ENCODE measurements at places on chromosomes 2 and 18.

DNA sequence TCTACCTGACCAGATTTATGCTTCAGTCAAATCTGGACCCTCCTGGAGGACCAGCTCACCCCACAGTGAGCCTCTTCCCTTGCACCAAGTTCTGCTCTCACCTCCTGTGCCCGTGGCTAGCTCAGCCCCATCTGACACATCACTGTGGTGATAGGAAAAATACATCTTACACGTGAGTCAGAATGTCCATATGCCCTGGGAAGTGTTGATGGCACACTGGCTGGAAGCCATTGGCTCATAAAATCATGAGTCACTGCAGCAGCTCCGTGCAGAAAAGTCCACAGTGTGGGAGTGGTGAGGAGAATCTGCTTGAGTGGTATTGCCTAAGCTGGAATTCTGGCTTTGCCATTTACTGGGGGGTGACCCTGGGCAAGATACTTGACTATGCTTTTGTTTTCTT lies 42.6 kb upstream of the RAPGEF4 start:
- peak; percentile 70 for DNase-seq

- DNase-seq, result no peak
These were observed 233.1 kb upstream of the MEX3C start for GRCh38 chr18:51430538-51430937.

- DNase-seq, result no peak
These were observed 26.2 kb downstream of the TFPI start for GRCh38 chr2:187528042-187528441.

DNA sequence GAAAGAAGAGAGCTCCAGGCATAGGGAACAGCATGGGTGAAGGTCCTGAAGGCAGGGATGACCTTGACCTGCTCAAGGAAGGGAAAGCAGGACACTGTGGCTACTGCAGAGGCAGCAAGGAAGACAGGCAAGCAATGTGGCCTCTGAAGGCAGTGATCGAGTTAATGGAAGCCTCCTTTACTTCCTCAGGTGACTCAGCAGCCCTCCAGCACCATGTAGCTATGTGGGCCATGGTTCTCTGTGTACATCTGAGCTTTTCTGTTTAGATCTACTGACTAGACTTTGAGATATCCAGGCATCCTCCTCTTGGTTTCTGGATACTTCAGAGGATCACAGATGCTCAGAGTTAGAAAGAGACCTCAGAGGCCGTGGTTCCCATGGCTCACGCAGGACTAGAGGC lies 107.3 kb upstream of the PID1 start:
- no peak for DNase-seq

GRCh38 chr2:177897278-177897677 lies 175.3 kb downstream of the PDE11A start:
- no peak for DNase-seq

- no peak for DNase-seq
These were observed 127.6 kb downstream of the DYM start for GRCh38 chr18:49332706-49333406.

DNA sequence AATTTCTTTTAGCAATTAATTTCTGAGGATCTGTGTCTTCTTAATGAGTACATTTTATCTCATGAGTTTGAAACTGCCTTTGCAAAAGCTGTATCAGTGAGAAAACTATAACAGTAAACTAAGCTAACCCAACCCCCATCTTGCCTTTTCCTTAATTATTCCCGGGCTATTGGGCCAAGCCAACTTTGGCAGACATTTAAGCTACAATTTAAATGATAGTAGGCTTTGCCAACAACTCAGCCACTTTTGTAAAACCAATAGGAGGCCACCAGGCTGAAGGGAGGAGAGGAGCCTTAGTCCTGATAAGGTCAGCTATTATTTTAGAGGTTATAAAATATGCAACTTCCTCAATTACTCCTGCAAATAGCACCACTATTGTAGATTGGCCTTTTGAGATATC lies 218.0 kb upstream of the KCNJ3 start:
- DNase-seq, result no peak

- no peak for DNase-seq
These were observed 463.5 kb downstream of the MTX2 start for GRCh38 chr2:176732780-176733179.

GRCh38 chr2:102359527-102359926 lies 3.9 kb downstream of the IL18R1 start:
- no peak for DNase-seq

- no peak for DNase-seq
These were observed 85.8 kb upstream of the FAM237A start for GRCh38 chr2:206556357-206556949.

GRCh38 chr2:163736433-163737189 lies 803 bp upstream of the FIGN start:
- peak; percentile 31 for DNase-seq

DNA sequence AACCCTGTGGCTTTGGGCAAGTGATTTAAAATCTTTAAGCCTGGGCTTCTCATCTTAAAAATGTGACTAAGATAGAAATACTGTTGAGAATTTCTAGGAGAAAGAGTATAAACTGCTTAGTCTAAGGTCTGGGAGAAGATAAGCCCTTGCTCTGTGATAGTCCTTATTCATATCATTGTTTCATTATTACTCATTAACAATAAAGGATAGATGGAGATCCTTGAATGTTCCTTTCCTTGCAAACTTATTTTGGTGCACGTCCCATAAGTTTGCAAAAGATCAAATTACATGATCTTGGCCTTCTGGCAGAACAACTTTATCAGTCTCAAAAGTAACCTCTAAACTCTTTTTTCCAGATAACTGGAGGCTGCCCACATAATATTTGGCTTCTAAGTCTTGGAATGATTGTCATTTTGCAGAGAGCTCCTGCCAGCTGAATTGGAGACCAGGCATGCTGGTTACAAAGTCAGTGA lies 138.3 kb downstream of the FAM124B start:
- no peak for DNase-seq

DNA sequence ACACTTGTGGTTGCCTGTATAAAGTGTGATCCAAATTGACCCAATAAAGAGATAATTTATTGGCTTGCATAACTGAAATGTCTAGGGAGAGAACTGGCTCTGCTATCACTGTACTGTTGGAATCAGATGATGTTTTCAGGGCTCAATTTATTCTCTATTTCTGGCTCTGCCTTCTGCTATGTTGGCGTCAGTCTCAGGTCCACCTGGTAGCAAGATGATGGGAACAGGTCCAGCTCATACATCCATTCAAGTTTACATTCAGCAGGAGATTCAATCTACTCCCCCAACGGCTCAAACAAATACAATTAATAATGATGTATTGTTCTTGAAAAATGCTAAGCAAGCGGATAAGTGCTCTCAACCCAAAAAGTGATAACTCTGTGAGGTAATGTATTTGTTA lies 297.7 kb upstream of the SYT4 start:
- DNase-seq, result no peak

DNA sequence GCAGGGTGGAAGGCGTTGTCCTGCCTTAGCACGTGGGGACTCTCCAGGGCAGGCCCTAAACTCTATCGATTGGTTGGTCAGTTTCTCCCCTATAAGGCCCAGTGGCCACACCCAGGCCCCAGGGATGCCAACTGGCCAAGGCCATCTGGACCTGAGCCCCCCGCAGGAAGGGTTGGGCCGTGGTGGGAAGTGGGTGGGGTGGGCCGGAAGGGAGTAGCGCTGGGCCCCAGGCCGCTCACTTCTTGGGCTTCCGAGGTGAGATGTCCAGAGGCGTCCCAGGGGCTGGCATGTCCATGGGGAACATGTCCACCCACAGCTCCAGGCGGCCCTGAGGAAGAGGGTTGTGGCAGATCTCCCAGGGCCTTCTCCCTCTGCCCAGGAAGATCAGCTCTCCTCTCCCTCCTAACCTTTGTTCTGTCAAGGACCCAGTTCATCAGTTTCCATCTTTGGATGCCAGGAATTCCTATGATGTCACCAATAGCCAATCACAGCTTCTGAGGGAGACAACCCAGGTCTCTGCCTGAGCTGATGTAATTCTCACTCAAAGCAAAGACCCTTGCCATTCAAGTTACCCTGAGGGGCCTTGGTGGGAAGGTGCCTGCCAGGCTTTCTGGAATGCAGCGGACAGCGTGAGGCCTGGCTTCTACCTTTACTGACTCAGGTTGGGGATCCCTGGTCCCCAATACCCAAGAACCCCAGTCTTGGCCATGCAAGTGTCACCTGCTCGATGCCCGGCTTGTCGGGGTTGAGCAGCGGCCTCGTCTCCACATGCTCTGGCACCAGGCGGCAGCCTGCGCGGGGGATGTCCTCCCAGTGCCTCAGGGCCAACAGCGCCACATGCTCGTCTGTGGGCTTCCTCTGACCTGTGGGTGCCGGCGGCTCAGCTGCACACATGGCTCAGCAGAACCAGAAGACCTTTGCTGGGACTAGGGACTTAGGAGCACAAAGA lies 14.4 kb downstream of the OTOF start:
- no peak for DNase-seq

GRCh38 chr2:160043265-160043664 lies 19.1 kb downstream of the PLA2R1 start:
- no peak for DNase-seq

DNA sequence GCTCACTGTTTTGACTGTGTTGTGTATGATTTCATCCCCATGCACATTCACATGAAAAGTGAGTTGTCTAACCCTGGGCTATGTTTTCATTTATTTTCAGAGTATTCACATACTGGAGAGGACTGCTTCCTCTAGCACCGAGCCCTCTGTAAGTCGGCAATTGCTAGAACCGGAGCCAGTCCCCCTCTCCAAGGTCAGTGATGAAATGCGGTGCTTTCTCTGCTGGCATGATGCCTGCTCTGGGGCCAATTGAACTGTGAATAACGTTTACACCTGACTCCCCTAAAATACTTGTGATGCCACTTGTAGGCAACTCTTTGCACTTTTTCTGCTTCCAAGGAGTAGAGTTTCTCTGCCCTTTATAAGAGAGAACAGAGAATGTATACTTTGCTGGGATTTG lies 126.9 kb downstream of the PRKRA start:
- no peak for DNase-seq

GRCh38 chr2:176107731-176108181 lies 676 bp downstream of the HOXD11 start:
- DNase-seq, result no peak

GRCh38 chr2:158395166-158395565 lies 61.4 kb downstream of the CCDC148 start:
- no peak for DNase-seq

DNA sequence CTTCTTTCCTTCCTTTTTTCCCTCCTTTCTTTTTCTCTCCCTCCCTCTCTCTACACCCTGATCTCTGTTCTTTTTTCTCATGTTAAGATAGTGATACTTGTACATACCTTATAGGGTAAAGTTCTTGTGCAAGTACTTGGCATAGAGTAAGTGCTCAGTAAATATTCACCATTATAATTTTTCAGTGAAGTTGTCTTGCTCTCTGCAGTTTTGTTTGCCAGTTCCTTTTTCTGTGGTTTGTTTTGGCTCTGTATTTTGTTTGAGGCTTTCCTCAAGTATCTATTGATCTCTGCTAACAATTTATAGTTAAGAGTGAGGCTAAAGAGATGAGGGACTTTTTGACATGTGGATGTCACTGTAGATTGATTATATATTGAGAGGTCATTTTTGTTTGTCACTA lies 48.0 kb downstream of the MTX2 start:
- no peak for DNase-seq

DNA sequence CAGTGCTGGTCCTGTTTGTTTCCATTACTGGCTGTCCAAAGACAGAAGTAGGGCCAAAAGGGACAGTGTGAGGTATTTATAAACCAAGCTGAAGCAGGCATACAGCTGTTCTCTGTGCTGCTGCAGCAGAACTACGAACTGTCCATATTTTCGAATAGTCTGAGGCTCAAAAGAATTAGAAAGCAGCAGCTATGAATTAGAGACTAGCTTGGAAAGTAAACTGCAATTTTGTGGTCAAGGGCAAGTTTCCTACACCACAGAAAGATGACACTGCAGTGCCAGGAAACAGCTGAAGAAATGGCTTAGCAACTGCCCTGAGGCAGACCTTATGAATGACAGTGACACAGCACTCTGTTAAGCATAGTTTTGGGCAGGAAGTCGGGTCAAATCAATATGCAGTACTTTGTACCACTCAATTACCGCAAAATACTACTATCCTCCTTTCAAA lies 125.3 kb downstream of the TMEM131 start:
- DNase-seq, result peak; percentile 16

GRCh38 chr2:209817844-209818271 lies 46.2 kb downstream of the UNC80 start:
- no peak for DNase-seq

DNA sequence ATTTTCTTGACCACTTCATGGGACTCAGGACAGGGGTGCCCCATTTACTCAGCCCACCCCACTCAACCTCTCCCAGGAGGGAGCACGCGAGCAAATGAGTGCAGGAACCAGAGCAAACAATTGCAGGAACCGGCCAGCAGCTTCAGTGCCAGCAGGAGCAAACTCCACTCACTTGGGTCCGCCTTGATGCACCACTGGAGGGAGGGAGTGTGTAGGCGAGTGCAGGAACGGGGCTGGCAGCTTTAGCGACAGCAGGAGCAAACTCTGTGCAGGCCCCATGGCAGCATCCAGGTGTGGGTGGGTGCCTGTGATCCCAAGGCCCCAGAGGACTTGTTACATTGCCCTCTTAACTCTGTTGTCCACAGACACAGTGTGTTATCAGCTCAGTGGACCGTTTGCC lies 1667.3 kb upstream of the CELF4 start:
- DNase-seq, result no peak

DNA sequence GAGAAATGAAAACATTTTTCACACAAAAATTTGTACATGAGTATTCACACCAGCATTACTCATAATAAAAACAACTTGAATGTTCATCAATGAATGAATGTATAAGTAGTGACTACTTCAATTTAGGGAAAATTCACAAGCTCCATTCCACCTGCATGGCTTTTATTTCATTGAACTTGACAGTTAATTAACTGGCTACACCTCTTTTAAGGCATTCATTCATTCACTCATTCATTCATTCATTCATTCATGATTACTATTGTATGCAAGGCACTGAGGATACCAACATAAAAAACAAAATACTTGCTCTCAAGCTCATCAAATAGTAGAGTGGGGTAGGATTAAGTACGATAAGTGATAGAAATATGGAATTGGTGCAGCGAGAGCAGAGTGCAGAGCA lies 198.3 kb upstream of the DLGAP1 start:
- DNase-seq, result no peak

DNA sequence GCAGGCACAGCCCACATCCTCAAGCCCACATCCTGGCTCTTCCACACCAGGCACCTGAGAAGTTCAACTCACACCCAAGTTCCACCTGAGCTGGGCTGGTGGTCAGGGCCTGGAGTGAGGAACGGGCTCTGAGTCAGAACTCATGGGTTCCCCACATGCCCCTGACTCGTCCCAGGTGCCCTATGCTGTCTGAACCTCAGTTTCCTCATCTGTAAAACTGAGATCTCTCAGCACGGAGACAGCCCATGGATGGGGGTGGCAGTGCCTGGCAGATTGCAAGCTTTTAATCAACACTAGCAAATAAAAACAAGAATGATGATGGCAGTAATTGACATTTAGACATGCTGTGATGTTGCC lies 307.8 kb downstream of the NDUFA10 start:
- DNase-seq, result no peak

Data from H54 (cell line).